ENCODE measurements at places on chromosomes 7 and 10. TPM values are rescaled to one million over a fixed set of nuclear protein-coding genes. Genes with fewer than 3 reads are reported as not detected.

MYH16 gene
- 0.35 TPM for total RNA-seq

FAM221A gene
- total RNA-seq = 0.32 TPM

GPRIN2 gene
- 31.3 TPM for total RNA-seq

TMEM178B gene
- total RNA-seq = 1.5 TPM

CALN1 gene
- not detected for total RNA-seq

ANKRD7 gene
- 0.13 TPM for total RNA-seq

GTF2I gene
- 87.5 TPM for total RNA-seq

IL2RA gene
- total RNA-seq = not detected

CUX1 gene
- 47.8 TPM for total RNA-seq

BMPER gene
- total RNA-seq = 4.3 TPM

AKR1E2 gene
- 6.4 TPM for total RNA-seq

ZNF786 gene
- total RNA-seq = 6.1 TPM

LDB3 gene
- 0.16 TPM for total RNA-seq

ELAPOR2 gene
- total RNA-seq = 0.06 TPM

AKR1C1 gene
- 467 TPM for total RNA-seq

CDH23 gene
- 2.7 TPM for total RNA-seq

ANKRD2 gene
- 5.1 TPM for total RNA-seq

FXYD4 gene
- total RNA-seq = not detected

LMOD2 gene
- total RNA-seq = not detected

ATG9B gene
- 0.71 TPM for total RNA-seq

CFAP43 gene
- total RNA-seq = 0.15 TPM

CLRN3 gene
- total RNA-seq = not detected

OR6B1 gene
- total RNA-seq = not detected
